GF-D8 (cell line): ENCODE measurements at places on chromosomes 3 and 15.

GRCh38 chr3:146594843-146595482 is 10.2 kb downstream of the PLSCR5 start:
- no peak for DNase-seq

DNA sequence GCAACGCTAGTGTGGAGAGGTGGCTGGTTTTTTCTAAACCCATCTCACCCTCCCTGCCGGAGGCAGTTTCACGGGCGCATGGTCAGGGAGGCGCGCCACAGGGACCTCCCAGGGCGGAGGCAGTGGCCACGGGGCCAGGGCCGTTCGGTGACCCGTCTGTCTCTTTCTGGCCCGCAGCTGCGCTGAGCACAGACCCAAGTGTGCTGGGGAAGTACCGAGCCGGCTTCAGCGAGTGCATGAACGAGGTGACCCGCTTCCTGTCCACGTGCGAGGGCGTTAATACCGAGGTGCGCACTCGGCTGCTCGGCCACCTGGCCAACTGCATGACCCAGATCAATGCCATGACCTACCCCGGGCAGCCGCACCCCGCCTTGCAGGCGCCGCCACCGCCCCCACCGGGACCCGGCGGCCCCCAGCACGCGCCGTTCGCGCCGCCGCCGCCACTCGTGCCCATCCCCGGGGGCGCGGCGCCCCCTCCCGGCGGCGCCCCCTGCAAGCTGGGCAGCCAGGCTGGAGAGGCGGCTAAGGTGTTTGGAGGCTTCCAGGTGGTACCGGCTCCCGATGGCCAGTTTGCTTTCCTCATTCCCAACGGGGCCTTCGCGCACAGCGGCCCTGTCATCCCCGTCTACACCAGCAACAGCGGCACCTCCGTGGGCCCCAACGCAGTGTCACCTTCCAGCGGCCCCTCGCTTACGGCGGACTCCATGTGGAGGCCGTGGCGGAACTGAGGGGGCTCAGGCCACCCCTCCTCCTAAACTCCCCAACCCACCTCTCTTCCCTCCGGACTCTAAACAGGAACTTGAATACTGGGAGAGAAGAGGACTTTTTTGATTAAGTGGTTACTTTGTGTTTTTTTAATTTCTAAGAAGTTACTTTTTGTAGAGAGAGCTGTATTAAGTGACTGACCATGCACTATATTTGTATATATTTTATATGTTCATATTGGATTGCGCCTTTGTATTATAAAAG is 1.8 kb downstream of the HES1 start:
- peak; percentile 44 for DNase-seq

GRCh38 chr15:90840954-90841353 is 27.4 kb upstream of the FURIN start:
- DNase-seq: peak; percentile 19

DNA sequence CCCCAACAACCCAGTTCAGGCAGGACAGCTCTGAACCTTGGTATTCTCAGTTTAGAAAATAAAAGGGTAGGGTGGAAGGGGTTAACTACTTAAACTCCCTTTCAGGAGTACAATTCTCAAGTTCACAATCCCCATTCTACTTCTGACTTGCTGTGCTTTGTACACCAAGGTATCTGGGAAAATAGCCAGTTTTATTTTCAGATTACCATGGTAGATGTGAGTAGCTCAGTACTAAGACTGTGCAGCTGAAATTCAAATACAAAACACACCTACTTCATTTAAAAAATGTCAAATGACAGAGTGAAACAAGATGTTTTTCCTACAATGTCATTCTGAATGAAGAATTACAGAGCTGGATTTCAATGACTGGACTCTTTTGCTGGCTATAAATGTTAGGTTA is 27.4 kb downstream of the SLC7A14 start:
- DNase-seq: no peak

DNA sequence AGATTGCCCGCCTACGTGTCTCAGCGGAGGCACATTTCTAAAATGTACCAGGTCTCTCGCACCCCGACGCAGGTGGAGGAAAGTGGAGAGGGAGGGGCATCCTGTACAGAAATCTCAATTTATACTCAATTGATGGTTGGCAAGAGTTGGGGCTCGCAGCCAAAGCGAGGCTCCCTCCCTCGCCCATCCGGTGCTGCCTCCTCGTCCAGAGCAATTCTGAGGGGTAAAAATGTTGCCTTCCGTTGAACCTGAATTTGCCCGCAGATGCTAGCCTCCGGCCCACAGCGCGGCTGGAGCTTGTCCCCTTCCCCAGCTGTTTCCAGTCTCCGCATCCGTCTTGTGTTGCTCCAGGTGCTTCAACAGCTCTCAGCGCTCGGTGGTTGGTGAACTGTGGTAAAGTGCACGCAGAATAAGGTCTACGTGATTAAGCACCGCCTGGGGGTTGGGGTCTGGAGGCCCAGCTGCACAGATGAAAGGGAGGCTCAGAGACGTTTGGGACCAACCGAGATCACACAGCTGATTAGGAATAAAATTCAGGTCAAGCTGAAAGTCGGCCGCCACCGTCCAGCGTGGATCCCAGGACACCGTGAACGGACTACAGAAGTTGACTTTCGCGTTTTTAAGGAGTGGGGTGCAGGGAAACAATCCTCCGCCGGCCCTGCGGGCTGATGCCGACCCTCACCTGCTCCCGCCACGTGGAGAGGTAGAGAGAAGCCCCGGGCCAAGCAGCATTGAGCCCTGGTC is 846 bp upstream of the POLG start:
- no peak for DNase-seq

DNA sequence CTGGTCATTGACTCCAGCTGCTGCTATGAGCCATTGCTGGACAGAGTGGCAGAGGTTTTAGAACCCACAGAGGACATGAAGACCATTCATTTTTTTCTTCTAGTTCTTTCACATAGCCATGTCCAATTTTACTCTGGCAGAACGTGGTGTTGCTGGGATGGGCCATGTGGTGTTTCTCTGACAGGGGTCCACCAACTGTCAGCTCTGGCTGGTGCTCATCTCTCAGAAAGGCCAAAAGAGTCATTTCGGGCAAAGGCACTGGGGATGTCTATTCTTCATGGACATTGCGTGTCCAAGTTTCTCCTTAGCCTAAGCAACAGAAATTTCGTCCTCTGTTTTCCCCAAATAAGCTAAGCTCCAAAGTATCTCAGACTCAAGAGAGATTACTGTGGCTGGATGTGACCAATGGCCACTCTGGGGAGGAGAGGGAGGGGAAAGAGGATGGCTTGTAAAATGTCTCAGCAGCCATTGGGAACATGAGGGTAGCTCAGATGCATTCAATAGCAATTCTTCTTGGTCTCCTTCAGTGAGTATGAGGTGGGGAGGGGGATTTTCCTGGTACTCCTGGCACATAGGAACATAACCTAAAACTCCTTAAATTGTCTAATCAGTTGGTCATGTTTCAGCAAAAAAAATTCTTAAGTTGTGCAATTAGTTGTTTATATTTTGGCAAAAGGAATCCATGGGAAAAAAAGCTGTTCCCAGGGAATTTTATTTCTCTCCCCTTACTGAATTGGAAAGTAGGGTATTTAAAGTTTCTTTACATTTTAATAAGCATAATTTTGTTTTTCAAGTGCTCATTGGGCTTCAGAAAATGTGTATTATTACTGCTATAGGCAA is 131.6 kb upstream of the MITF start:
- no peak for DNase-seq

DNA sequence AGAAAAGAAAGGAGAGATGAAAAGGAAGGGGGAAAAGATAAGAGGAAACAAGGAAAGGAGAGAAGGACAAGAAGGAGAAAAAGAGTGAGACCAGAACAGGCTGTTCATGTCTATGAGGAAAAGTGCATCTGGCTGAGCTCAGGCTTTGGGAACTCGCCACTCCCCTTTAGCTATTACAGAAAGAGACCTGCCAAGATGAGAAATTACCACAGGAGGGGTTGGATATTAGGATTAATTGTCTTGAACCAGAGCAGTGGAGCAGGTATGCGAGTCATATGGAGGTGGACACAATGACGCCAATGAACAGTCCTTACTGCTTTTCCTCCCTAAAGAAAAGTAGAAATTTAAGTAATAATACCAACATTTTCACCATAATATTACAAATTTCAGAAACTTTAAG is 577.0 kb upstream of the ARRDC4 start:
- DNase-seq: no peak

- DNase-seq: no peak
Measured at GRCh38 chr3:68173012-68173634, 518.7 kb upstream of the SUCLG2 start.

GRCh38 chr15:99073008-99073717 is 31.7 kb upstream of the SYNM start:
- DNase-seq: no peak

DNA sequence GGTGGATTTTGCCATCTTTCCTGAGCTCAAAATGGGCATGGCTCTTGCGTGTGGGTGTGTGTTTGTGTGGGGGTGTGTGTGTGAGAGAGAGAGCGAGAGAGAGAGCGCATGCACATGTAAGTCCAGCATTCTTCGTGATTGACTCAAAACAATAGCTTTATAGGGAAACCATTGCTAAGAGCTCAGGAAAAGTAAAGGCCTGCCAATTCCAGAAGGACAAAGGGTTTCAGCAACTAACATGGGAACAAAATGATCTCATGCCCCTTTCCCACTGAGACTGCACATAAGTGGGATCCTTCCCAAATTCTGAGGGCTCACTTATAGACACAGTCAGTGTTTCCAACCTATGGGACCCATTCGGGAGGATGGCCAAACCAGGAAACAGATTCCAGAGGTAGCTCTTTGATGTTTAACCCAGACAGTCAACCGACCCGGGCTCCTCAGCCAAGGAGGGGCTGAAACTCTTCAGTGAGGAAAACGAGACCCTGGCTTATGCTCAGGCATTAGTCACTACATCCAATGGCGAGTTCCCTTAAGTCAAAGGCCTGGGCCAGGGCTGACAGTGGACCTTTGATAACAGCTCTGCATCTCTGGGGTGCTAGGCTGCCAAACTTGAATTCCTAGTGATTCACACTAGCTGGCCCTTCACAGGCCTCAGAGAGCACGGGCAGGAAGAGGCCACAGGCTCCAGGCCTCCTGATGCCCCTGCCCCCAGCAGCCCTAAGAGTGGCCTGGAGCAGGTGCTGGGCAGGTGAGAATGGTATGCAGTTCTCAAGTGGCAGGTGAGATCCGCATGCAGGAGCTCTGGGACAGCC is 305.0 kb upstream of the C2CD4B start:
- DNase-seq: no peak

GRCh38 chr15:51759557-51760070 is 8.2 kb downstream of the TMOD2 start:
- DNase-seq: no peak

DNA sequence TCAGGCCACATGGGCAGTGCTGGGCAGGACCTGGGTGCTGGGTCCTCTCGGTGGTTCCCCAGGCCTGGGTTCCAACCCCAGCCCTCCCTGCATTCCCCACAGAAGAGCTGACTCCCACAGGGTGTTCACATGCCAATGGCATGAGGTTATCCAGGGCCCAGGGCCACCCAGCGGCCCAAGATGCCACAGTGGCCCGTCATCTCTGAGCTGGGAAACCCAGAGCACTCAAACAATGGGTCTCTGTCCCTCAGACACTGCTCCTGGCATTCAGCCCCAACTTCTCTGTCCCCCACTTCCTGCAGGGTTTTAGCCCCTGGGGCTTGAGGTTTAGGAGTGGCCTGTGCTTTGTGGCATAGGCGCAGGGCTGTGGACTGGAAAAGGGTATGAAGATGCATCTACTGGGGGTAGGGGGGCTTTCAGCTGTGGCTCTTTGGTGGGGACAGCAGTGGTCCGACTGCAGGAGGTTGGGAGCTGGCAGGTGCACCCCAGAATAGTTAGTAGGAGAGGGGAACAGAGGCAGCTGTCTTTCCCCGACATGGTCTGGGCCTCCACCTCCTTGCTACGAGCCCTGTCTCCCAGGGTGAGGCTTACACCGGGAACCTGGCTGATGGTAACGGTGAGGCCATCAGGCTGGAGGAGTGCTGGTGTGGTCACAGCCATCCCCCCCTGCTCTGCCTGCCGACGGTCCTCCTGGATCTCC is 1.7 kb downstream of the CCDC9B start:
- no peak for DNase-seq

- DNase-seq: no peak
Measured at GRCh38 chr3:127600749-127601456, 2.7 kb downstream of the MCM2 start.

DNA sequence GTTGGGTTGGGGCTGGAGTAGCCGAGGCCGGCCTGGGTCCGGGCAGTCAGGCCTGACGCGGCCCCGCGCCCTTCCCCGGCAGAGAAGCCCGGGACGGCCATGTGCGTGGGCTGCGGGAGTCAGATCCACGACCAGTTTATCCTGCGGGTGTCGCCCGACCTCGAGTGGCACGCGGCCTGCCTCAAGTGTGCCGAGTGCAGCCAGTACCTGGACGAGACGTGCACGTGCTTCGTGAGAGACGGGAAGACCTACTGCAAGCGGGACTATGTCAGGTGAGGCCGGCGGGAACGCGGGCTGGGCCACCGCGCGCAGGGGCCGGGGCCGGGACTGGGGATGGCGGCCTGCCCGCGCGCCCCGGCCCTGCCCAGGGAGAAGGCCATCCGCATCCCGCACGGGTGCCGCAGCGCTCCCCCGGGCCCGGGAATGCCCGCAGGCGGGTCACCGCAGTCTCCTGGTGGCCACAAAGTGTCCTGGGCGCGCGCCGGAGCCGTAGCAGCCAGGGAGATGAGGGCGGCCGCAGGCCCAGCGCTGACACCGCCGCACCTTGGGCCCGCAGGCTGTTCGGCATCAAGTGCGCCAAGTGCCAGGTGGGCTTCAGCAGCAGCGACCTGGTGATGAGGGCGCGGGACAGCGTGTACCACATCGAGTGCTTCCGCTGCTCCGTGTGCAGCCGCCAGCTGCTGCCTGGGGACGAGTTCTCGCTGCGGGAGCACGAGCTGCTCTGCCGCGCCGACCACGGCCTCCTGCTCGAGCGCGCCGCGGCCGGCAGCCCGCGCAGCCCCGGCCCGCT is 1.3 kb downstream of the ISL2 start:
- DNase-seq: no peak

DNA sequence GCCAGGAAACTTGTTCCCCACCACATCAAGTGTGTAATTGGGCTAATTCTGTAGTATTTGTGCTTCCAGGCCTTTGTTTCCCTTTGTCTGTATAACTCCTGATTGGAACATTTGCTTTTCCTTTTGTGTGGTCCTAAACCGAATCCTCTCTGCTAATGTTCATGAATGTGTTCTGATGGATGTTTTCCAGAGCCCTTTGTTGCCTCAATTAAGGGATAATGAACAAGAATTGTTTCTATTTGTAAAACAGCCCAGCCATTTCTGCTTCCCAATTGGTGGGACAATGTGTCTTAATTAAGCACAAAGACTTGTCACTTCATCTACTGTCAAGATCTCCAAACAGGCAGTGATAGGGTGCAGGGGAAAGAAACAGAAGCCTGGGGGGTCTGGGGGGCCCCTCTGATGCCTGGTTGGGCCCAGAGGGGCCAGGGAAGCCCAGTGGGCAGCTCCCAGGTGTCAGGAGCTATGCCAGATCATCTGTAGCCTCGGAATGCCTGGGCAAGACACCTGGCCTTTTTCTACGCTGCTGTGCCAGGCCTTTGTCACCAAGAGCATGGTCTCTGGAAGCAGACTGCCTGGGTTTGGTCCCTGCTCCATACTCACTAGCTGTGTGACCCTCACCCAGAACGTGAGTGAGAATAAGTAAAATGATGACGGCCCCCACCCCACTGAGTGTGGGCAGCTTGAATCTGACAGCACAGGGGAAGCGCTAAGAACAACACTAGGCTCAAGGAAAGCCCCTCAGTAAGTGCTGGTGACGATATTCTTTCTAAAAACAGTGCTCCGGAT is 116.6 kb upstream of the PRR20G start:
- DNase-seq: no peak
